Bladder microvascular endothelial cell (primary cell): ENCODE measurements at places on chromosomes 11 and 22. TPM values are rescaled to one million over a fixed set of nuclear protein-coding genes. Genes with fewer than 3 reads are reported as not detected.

The NXPE2 gene
- total RNA-seq: not detected in 2 replicates

The MRGPRX3 gene
- total RNA-seq: 1.3 TPM in 1 of 2 replicates, not detected in the other

The OPCML gene
- total RNA-seq: 0.31 TPM in 1 of 2 replicates, not detected in the other

The ALDH3B1 gene
- 0.16 and 0.63 TPM in 2 replicates for total RNA-seq

The TMEM121B gene
- under 0.01 and 0.13 TPM in 2 replicates for total RNA-seq

The IL18 gene
- total RNA-seq: 0.13 and 0.16 TPM in 2 replicates

The DGCR8 gene
- total RNA-seq: 23.8 and 51.7 TPM in 2 replicates

The CST6 gene
- total RNA-seq: 0.49 and 1.1 TPM in 2 replicates

The C1QTNF5 gene
- 62.3 and 67.1 TPM in 2 replicates for total RNA-seq

The RIMBP3C gene
- total RNA-seq: not detected in 2 replicates

The CEND1 gene
- total RNA-seq: not detected in 2 replicates
